ENCODE measurements at places on chromosomes 6 and 20. TPM values are rescaled to one million over a fixed set of nuclear protein-coding genes. Genes with fewer than 3 reads are reported as not detected.
A peak's percentile ranks its signal among the peaks of the same experiment; 100 is the strongest.

BLTP3A gene
- 12.9 TPM for total RNA-seq

FAM50B gene
- 13.1 TPM for total RNA-seq

TAAR5 gene
- not detected for total RNA-seq

GSTA3 gene
- total RNA-seq: not detected

GRCh38 chr6:111210194-111210728 is 123.0 kb downstream of the SLC16A10 start:
- no peak overlapping the region for H3K27ac ChIP-seq
- no peaks in the 10 kb centered on the region for H3K4me1 ChIP-seq
- no peaks in the 10 kb centered on the region for H3K27me3 ChIP-seq
- H3K4me3 ChIP-seq: no peak overlapping the region
- no peak for DNase-seq
- H3K36me3 ChIP-seq: no peaks in the 10 kb centered on the region

- H3K27ac ChIP-seq: no peak overlapping the region
- no peak overlapping the region for H3K4me3 ChIP-seq
- no peaks in the 10 kb centered on the region for H3K36me3 ChIP-seq
- peaks cover 5% of the 10 kb centered on the region for H3K4me1 ChIP-seq
Observed at GRCh38 chr6:140208286-140208685, 833.8 kb upstream of the CITED2 start.

DNA sequence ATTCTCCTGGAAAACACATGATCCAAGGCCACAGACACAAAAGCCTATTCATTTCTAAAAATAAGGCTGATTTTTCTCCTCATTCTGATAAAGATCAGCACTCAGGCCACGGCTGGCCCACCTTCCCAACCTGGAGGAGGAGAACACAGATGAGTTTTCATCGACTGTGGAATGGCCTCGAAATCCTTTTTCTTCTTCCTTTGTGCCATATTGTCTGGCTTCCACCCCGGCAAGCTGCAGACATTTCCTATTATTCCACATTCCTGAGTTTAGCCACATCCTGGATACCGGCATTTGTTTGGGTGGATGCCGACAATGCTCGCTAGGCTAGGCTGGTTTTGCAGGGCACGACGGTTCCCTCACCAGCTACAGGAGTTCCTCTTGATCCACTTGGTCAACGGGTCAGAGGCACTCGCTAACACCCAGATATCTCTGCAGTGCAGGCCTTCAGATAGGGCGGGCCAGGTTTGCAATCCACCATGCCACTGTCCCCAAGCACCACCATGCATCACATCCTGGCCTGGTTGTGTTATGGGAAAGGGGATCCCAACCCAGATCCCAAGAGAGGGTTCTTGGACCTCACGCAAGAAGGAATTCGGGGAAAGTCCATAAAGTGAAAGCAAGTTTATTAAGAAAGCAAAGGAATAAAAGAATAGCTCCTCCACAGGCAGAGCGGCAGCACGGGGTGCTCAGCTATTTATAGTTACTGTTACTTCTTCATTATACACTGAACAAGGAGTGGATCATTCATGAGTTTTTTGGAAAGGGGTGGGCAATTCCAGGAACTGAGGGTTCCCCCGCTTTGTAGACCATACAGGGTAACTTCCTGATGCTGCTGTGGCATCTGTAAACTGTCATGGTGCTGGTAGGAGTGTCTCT is 4.2 kb upstream of the CTSZ start:
- DNase-seq: no peak
- H3K27ac ChIP-seq: peak overlapping the region; percentile 53
- no peaks in the 10 kb centered on the region for H3K27me3 ChIP-seq

DNA sequence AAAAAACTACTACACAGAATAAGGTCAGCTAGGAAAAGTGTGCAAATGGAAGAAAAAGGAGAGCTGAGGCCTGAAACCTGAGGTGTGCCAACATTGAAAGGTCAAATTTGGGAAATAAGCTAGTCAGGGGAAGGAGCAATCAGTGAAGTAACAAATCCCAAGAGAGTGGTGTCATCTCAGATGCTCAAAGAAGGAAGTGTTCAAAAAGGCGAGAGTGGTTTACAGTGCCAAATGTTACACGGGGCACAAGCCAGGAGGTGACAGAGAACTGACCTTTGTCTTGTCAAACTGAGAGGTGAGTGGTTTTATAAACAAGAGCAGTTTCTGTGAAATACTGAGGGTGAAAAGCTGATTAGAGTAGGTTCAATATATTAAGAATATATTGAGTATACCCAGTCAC is 83.0 kb upstream of the TCF21 start:
- no peak overlapping the region for H3K27ac ChIP-seq
- no peaks in the 10 kb centered on the region for H3K36me3 ChIP-seq
- H3K4me3 ChIP-seq: no peak overlapping the region
- no peaks in the 10 kb centered on the region for H3K4me1 ChIP-seq
- DNase-seq: no peak

DNA sequence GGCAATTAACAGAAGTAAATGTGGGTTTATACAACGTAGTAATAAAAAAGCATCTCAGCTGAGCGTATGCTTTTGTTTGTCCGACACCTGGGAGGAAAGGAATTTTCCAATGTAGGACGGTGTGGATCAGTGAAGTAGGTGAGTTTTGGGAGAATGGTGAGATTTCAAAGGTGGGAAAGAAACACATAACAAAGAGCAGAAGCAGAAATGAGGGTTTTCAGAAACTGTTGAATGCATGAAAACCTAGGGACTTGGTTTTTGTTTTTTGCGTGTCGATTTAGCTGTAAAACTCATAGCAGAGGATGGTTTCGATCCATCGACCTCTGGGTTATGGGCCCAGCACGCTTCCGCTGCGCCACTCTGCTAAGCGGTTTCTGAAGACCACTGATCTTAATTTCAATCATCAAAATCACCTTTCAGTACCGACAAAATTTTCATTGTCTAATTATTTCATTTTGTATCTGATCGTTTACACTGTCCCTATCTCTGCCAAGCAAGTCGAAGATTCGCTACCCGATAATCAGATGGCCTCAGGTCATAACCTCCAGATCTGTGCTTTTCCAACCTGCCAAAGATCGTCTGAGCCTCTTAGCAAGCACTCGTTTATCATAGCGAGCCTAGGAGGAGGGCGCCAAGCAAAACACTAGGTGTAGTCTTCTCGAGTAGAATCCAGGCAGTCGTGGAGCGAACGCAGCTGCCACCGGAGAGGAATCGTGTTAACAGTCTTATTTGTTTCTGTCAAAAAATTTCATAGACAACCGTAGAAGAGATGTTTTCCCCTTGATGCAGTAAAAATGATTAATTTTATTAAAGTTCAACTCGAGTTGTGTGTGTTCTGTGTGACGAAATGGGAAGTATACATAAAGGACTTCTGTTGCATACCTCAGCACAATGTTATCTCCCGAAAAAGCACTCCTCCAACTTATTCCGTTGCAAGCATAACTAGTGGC is 20.9 kb upstream of the POM121L2 start:
- peak overlapping the region; percentile 0 for H3K4me3 ChIP-seq
- H3K27me3 ChIP-seq: peaks cover 51% of the 10 kb centered on the region
- H3K36me3 ChIP-seq: no peaks in the 10 kb centered on the region
- no peak for DNase-seq
- no peak overlapping the region for H3K27ac ChIP-seq
- no peaks in the 10 kb centered on the region for H3K4me1 ChIP-seq

GRCh38 chr6:114650891-114651290 is 308.1 kb upstream of the HS3ST5 start:
- no peaks in the 10 kb centered on the region for H3K4me1 ChIP-seq
- H3K27ac ChIP-seq: no peak overlapping the region
- H3K4me3 ChIP-seq: no peak overlapping the region
- no peak for DNase-seq
- no peaks in the 10 kb centered on the region for H3K27me3 ChIP-seq

DNA sequence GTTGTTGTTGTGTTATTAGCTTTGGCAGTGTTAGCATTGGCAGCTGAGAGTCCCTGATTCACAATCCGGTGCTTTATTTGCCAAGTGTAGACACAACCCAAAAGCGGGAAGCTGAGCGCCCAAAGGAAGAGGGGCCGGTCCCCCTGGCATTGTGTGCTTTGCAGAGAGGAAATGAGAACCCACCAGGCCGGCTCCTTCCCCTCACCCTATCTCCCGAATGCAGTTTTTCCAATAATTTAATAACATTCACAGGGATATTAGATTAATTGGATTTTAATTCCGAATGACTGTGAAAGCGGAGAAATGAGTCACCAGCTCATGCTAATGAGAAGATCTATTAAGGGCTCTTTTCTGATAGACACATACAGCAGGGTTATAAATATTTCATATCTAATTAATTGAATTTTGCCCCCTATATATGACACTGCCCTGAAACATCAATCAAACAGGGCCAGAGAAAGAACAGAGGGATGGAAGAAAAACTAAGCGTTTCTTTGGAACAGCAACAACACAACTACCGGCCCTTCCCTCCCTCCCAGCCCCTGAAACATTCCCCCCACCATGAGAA is 143.8 kb downstream of the MBOAT1 start:
- H3K36me3 ChIP-seq: no peaks in the 10 kb centered on the region
- no peak overlapping the region for H3K27ac ChIP-seq
- no peak overlapping the region for H3K4me3 ChIP-seq
- no peaks in the 10 kb centered on the region for H3K27me3 ChIP-seq
- DNase-seq: no peak

GRCh38 chr6:6771224-6771945 is 182.9 kb downstream of the LY86 start:
- no peak overlapping the region for H3K27ac ChIP-seq
- H3K36me3 ChIP-seq: no peaks in the 10 kb centered on the region
- no peak for DNase-seq
- no peaks in the 10 kb centered on the region for H3K4me1 ChIP-seq
- no peaks in the 10 kb centered on the region for H3K27me3 ChIP-seq

DNA sequence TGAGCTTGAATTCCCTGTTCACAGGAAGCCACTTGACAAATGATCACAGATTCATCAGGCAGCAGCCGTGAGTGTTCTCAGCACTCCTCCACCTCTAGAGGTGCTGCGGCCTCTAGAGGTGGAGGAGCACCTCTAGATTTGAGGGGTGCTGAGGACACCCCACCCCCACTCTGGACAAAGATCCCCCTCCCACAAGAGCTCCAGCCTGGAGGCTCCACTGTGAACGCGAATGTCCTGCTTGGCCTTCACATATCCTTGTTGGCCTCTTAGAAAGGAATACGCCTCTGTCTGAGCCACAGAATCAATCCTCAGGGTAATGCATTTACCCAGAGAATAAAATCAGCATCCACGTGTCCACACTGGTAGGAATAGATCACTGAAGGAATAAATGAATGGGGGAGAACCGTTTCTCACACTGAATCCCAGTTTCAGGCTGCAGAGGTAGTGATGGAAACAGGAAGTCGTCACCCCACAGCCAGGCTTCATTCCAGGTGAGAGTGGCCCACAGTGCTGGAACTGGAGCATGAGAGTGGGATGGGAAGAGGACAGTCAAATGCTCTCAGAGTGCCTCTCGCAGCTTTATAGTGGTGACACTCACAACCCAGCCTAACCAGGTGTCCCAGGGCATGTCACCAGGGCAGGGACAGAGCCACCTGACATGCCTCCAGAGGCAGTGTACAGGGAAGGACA is 16.6 kb downstream of the NPEPL1 start:
- H3K36me3 ChIP-seq: peaks cover 13% of the 10 kb centered on the region
- H3K27me3 ChIP-seq: no peaks in the 10 kb centered on the region
- no peak for DNase-seq
- H3K27ac ChIP-seq: no peak overlapping the region
- H3K4me1 ChIP-seq: no peaks in the 10 kb centered on the region

DNA sequence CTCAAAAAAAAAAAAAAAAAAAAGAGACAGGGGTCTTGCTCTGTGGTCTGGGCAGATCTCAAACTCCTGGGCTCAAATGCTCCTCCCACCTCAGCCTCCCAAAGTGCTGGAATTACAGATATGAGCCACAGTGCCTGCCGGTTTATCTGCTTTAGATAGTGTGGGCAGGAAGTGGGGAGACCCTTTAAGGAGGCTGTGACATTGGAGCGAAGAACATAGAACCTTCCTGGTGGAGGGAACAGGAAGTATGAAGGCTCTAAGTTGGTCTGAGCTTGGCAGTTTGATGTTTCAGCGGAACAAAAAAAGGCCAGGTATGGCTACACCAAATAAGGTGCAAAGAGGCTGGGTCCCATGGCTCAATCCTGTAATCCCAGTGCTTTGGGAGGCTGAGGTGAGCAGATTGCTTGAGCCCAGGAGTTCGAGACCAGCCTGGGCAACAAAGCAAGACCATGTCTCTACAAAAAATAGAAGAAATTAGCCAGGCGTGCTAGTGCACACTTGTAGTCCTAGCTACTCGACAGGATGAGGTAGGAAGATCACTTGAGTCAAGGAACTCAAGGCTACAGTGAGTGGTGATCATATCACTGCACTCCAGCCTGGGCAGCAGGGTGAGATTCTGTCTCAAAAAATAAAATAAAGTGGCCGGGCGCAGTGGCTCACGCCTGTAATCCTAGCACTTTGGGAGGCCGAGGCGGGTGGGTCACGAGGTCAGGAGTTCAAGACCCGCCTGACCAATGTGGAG is 8.7 kb upstream of the ZMYND8 start:
- H3K27ac ChIP-seq: no peak overlapping the region
- H3K4me1 ChIP-seq: peaks cover 26% of the 10 kb centered on the region
- no peaks in the 10 kb centered on the region for H3K36me3 ChIP-seq
- H3K4me3 ChIP-seq: no peak overlapping the region

DNA sequence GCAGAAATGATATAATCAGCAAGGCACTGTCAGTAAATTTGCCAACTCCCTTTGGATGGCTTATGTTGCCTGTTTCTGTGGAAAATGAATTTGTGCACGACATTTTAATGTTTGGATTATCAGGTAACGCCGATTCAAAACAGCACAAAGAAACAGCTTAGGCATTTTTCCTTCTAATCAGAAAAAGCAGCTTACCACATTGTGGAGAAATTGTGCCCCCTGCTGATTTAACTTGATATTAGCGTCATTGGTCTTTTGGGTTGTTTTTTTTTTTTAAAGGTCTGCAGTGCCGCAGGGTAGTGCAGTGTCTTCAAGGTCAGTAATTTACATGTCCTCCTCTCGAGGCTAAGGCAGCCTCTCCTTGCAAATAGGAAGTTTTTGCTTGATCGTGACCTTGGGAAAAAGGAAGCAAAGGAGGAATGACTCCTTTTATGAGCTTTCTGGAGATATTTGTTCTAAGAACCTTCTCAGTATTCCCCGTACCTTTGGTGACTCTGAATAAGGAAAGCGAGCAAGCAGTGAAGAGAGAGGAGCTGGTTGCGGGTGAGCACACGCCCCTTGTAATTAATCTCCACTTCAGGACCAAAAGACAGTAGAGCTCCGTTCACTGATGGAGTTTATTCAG is 79.1 kb downstream of the ELOVL4 start:
- H3K36me3 ChIP-seq: no peaks in the 10 kb centered on the region
- DNase-seq: no peak
- no peaks in the 10 kb centered on the region for H3K27me3 ChIP-seq
- H3K4me1 ChIP-seq: no peaks in the 10 kb centered on the region
- H3K27ac ChIP-seq: no peak overlapping the region
- no peak overlapping the region for H3K4me3 ChIP-seq

GRCh38 chr6:124793398-124793797 is 168.8 kb upstream of the RNF217 start:
- no peak for DNase-seq
- H3K27ac ChIP-seq: no peak overlapping the region
- no peaks in the 10 kb centered on the region for H3K36me3 ChIP-seq
- H3K4me1 ChIP-seq: no peaks in the 10 kb centered on the region
- no peak overlapping the region for H3K4me3 ChIP-seq

Measured in upper lobe of right lung (tissue), 1 donor.